ENCODE measurements at places on chromosomes 12 and 14. TPM values are rescaled to one million over a fixed set of nuclear protein-coding genes. Genes with fewer than 3 reads are reported as not detected.

- DNase-seq = no peak
These were observed 7.3 kb downstream of the TTC7B start for GRCh38 chr14:90808759-90809529.

GRCh38 chr12:132646850-132647249 is 28.3 kb downstream of the P2RX2 start:
- no peak for DNase-seq

DNA sequence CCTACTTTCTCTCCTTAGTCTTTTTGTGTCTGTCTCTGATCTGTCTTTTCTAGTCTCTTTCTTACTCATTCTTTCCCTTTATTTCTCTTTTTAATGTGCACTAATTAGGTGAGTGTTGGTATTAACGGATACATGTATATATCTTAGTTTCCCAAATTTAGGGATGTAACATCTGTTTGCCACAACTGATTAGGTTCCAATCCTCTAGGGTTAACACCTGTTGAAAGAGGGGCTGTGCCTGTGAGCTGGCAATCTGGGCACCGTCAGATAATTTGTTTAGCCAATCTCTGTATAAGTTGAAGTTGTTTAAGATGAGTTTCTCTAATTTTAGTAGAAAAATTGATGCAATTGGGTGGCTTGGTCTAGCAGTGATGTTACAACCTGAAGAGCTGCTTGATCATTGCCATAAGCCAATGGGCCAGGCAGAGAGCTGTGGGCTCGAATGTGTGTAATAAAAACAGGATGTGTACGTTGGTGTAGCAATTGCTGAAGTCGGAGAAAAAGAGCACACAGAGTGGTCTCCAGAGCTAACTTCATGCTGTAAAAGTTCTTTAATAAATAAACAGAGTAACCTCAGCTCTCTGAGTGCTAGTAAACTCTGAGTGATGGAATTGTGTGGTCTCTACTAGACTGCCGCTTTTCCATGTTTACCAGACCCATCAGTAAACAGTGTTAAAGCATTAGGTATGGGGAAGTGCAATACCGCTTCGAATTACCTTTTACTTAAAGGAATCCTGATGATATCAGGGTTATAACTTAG is 18.3 kb upstream of the LYZ start:
- no peak for DNase-seq

- DNase-seq = no peak
These were observed 8.3 kb upstream of the ERBB3 start for GRCh38 chr12:56071648-56072047.

DNA sequence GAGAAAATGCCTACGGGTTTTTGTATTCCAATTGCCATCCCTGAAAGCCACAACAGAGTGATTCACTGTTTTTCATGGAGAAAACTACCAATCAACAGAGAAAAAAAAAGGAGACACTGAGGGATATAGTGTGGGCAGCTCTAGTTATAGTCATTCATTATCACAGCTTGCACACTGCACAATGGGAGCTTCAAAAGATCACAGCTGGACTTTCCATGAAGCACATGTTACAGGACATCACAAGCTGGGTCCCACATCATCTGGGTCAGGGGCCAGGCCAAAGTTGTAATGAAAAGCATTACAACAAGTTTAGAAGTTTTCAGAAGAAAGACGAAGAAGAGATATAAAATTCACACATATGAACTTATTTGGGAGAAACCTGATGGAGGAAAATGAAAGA is 41.5 kb downstream of the RERG start:
- DNase-seq = no peak

- DNase-seq = no peak
These were observed 173.8 kb upstream of the RGS6 start for GRCh38 chr14:71758229-71758951.

GRCh38 chr12:115541891-115542421 is 735.5 kb downstream of the MED13L start:
- DNase-seq = no peak

DNA sequence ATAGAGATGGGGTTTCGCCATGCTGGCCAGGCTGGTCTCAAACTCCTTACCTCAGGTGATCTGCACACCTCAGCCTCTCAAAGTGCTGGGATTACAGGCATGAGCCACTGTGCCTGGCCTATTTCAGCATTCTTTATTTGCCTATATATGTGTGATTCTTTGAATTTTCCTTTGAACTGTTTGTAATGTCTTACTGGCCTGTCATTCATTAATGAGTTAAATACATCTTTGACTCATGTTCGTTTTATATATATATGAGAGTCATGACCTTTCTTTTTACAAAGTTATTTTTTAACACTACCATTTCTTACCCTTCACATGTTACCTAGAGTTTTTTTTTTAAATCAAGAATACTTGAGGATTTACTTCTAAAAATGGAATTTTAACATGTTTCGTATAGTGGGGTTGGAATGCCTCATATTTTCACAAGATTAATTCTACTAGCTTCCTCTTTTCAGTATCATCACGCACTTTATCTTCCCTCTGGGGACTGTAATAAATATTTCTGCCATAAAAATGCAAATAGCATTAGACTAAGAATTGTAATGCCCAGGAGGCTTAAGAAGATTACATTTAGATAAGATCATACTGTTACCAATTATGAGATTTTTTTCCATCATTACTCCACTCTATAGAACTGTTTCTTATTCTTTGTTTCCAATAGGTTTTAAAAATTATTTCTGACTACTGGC is 66.7 kb downstream of the NTN4 start:
- DNase-seq = no peak

- no peak for DNase-seq
These were observed 162.7 kb upstream of the OTX2 start for GRCh38 chr14:56972948-56973347.

- DNase-seq = no peak
These were observed 9.8 kb upstream of the FKBP4 start for GRCh38 chr12:2785017-2785416.

DNA sequence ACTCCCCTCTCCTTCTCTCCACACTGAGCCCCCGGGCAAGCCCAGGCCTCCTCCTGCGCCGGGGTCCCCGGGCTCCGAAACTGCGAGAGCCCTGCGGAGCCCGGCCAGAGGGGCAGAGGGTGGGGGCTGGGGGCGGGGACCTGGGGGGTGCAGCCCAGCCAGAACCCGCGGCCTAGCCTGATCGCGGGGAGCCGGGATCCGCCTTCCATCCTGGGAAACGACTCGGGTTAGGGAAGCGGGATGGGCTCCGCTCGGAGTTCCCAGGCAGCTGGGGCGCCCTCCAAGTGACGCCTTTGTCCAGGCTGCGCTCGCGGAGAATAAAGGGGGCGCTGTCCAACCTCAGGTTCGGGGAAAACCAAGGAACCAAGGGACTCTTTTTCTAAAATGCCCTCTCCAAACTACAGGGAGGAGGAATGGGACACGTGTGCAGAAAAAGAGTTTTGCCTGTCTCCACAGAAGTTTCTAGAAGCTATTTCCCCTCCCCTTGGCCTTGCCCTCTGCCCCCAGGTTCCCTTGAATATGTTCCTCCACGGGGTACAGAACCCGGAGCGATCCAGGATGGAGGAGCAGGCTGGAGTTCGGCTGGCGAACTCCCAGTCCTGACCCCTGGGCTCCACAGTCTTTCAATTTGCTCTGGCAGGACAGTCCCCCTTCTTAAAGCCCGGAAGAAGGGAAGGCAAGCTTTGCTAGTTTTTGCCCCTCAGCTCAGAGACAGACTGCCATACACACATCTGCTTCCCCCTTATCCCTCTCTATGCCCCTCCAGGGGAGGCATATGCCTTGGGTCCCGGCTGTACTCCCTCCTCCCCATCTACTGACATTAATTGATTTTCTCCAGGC is 13.9 kb downstream of the NKX2-1 start:
- DNase-seq = no peak

- DNase-seq = peak; percentile 29
These were observed 663.4 kb upstream of the MIS18BP1 start for GRCh38 chr14:45916340-45916953.

DNA sequence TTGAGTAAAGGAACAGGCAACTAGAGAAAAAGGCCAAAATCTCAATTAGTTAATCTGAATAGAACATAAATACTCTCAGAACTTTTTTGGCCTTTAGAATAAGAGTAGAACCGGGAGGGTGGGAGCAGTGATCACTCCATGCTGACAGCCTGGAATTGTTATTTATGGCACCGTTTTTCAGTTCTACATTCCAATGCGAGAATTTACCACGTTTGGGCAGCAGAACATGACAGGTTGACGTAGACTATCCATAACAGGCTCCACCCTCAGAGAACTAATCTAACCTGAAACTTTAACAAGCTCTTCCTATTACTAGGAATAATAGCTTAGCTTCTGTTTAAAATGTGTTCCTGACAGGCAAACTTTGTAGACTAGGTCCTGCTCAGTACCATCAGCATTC is 379.1 kb downstream of the SEC23A start:
- no peak for DNase-seq

DNA sequence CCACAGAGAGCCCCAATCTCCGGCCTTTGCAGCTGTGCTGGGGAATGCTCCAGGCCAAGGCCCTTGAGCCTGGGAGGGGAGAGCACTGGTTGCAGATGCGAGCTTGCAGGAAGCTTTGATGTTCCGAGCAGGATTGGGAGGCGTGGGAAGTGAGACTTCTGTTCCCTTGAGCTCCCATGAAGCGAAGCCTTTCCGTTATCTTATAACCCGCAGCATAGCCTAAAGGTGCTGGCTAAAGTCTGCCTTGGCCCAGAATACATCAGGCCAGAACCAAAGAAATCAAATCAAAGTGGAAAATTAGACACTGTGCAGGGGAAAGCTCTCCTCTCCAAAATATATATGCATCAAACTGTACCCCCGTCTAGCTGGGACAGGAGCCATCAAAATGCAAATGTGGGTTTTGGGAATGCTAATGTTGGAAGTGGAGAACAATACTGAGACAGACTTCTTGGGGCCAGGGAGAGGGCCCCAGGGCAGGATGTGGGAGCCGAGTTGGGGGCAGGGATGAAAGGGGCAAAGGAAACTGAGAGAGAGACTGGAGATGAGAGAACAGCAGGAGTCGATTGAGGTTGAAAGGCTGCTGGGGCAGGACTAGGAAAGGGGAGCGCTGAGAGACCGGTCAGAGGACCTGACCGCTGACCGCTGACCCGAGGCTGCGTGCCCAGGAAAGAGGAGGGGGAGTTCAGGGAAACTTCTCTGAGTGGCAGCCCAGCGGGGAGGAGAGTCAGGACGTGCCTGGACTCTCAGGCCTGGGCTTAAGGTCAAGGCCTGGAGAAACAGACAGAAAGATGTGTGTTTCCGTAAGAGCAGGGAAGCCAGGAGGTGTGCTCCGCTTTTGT is 152.2 kb upstream of the PARP11 start:
- no peak for DNase-seq

- no peak for DNase-seq
These were observed 3.3 kb upstream of the FAM222A start for GRCh38 chr12:109710205-109710746.

GRCh38 chr12:89267404-89267803 is 84.9 kb downstream of the DUSP6 start:
- no peak for DNase-seq

DNA sequence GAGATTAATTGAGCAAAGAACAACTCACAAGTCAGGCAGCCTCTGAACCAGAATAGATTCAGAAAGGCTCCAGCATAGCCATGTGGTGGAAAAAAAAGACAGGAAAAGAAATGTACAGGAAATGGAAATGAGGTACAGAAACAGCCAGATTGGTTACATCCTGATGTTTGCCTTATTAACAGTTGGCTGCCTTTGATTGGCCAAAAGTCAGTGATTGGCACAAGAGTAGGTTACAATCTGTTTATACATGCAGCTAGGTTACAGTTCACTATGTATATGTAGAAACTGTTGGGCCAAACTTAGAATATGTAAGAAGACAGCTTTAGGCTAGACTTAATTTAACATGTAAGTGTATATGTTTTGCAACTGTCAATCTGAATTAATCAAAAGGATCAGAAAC is 118.9 kb downstream of the UNC79 start:
- no peak for DNase-seq

DNA sequence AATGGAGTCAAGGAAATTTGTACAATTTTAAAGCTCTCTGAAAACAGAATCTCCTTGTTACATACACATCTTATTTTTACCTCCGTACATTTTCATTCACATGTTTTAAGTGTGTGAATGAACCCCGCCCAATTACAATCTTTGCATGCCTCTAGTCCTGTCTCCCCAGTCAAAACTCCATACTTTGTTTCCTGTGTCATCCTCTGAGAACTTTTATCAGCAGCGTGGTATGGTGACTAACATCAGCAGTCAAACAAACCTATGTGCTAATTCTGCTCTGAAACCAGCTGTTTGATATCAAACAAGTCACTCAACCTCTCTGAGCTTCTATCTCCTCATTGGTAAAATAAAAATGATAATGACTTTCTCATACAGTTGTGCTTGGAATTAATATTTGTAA is 15.8 kb upstream of the ERGIC2 start:
- no peak for DNase-seq

DNA sequence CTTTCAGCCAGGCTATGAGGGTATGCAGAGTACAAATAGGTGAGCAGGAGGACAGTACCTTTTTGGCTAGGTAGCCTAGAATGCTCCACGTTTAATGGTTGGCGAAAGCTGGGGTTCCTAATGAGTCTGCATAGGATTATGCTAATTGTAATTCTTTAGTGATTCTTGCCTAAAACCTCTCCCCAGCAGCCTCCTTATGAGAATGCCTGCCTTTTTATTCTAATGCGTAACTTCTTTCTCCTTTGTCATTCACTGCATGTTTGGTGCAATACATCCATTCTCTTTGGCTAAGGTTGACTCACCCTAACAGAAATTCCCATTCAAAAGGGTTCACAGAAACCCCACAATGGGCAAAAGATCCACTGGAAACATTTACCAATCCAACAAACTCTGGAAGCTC is 752.2 kb downstream of the FSCB start:
- no peak for DNase-seq

- no peak for DNase-seq
These were observed 103.2 kb upstream of the EVL start for GRCh38 chr14:99961826-99962518.

- no peak for DNase-seq
These were observed 15.9 kb downstream of the PLEKHG3 start for GRCh38 chr14:64720131-64720576.

DNA sequence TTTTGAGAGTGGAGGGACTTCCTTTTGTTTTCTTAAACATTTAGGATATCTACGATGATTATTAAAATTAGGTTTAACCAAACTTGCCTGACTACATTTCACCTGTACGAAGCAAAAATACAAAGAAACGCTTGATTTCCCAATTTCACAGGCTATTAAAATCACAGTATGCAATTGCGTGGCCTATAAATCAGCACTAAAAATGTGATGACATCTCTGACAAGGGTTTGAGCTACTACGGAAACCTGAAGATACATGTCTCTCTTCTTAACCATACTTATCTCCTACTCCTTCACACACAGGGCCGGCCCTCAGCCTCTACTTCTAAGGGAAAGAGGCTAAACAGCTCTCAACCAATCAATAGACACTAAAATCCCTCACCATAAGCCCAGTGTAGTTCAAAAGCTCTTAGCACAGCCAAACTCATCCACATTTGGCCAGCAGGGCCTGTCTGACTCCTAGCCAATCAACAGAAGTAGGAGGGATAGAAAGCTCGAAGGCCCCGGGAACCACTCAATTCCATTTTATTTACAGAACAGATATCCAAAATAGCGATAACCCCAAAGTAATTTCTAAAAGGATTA is 137.3 kb downstream of the FOXN3 start:
- no peak for DNase-seq

MAP4K5 gene
- 54.1 TPM for polyA plus RNA-seq

RAD51AP1 gene
- 27.2 TPM for polyA plus RNA-seq

TAS2R31 gene
- polyA plus RNA-seq = 0.71 TPM

DNAI7 gene
- polyA plus RNA-seq = 6.5 TPM

C12orf42 gene
- not detected for polyA plus RNA-seq

AQP6 gene
- polyA plus RNA-seq = 19.7 TPM

RAB3IP gene
- 60.1 TPM for polyA plus RNA-seq

TAPBPL gene
- 20.2 TPM for polyA plus RNA-seq

CYP46A1 gene
- 4.2 TPM for polyA plus RNA-seq

CABP1 gene
- polyA plus RNA-seq = 5.2 TPM

PAPLN gene
- 22.9 TPM for polyA plus RNA-seq

COX8C gene
- 1.3 TPM for polyA plus RNA-seq

LHX5 gene
- not detected for polyA plus RNA-seq

All from left renal cortex interstitium (tissue), 4 donors.